ENCODE measurements at places on chromosomes 11 and 22.

GRCh38 chr22:25645964-25646363 is 81.5 kb downstream of the GRK3 start:
- no peak for DNase-seq

DNA sequence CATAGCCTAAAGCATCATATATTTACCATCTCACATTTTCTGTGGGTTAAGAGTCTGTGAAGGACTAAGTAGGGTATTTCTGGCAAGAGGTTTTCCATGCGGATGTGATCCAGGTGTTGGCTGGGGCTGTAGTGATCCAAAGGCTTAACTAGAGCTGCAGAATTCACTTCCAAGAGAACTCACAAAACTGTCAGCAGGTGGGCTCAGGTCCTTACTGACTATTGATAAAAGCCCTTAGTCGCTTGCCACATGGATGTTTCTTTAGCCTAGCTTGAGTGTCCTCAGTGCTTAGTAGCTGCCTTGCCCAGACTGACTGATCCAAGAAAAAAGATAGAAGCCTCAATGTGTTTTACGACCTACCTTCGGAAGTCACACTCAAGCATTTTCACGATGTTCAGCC is 250.8 kb downstream of the CNTN5 start:
- DNase-seq, result no peak

- DNase-seq, result no peak
Measured at GRCh38 chr11:113167599-113167998, 146.8 kb upstream of the TTC12 start.

GRCh38 chr11:121473064-121473777 is 20.5 kb upstream of the SORL1-AS1 start:
- peak; percentile 51 for DNase-seq

DNA sequence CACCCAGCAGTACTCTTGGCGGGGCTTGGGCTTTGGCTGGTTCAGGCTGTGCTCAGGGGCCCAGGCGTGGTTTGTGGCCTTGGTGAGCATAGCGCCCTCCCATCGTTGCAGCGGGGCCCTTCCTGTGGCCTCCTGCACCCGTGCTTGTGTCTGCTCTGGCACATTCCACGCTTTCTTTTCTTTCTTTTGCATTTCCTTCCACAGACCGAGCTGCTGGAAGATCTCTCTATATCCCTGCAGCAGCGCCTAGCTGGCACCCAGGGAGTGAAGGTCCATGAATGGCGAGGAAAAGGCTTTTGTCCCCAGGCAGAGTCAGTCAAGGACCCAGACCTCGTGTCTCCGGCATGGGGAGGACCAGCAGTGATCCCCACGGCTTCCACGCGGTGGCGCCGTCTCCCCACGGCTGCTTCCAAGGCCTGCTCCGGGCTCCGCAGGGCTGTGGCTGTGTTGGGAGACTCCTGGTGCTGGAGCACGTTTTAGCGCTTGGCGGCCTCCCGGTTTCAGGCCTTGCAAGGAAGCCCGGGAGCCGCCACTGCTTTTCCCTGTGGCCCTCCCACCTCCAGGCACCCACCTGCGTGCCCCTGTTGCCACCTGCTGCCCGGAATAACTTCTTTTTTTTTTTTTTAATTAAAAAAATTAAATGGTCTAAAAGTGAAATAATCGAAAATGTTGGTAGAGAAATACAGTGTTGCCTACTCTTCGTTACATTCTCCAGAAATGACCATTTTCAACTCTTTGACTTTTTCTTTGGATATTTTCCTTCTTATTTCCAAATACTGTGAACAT is 28.5 kb downstream of the GLB1L2 start:
- peak; percentile 70 for DNase-seq

- DNase-seq, result no peak
Measured at GRCh38 chr11:43576320-43576802, 104.2 kb upstream of the HSD17B12 start.

GRCh38 chr11:124798991-124799347 is 1.2 kb downstream of the MSANTD2 start:
- DNase-seq, result no peak

DNA sequence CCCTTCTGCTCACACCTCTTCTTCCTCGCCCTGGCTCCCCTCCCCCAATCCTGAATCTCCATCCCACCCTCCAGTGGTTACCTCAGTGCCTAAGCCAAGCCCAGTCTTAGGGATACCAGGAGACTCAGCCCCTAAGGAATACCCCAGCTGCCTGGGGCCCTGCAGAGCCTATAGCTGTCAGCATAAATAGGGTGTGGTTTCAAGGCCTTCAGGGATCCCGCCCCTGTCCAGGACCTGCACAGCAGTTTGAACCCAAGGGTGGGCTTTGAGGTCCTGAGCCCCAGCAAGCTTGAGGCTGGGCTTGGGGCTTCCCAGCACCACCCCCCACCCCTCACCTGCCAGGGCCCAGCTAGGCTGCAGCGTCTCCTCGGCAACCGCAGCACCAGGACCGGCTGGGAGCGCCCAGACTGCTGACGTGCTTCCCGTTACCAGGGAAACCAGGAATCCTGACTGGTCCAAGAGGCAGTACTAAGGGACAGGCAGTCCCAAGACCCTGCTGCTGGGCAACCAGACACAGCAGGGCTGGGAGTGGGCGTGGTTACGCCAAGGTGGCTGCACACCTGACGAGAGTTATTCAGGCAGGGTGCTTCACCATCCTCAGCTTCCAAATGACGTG is 13.7 kb downstream of the APBB1 start:
- peak; percentile 56 for DNase-seq

- DNase-seq, result no peak
Measured at GRCh38 chr11:74896311-74896710, 52.6 kb downstream of the XRRA1 start.

GRCh38 chr11:77115181-77115611 is 12.6 kb downstream of the OMP start:
- DNase-seq, result no peak

DNA sequence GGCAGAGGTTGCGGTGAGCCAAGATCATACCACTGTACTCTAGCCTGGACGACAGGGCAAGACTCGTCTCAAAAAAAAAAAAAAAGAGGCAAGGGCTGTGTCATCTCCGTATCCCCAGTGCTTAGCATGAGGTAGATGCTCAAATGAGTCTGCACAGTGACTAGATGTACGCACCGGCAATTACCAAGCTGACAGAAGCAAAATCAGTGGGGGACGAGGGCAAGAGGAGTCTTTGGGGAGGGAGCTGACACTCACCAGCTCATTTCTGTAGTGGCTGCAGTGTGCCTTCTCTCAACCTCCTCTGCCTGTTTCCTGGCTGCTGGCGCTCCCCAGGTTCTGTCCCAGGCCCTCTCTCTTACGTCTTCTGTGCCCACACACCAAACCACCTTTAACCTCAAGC is 69.9 kb downstream of the PACSIN2 start:
- no peak for DNase-seq

DNA sequence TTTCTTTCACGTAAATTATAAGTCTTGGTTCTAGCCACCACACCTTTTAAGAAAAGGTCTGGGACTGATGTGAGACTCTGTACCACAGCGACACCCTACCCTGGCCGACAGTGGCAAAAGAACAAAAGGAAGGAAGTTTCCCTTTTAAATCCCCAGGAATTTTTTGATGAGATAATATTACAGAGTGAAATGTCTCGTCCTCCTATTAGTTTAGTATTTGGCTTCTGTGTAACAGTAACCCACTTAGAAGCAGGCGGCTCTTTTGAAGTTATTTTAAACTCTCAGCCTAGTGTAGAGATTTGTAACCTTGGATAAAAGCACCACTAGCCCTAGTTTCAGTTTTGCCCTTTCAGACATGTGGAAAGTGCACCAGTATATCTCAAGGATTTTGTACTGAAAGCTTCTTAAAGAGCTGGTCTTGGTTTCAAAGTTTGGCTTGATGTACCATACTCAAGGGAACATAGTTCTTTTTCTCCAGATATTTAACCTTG is 84.1 kb downstream of the C22orf31 start:
- DNase-seq, result no peak

GRCh38 chr22:28670161-28670560 is 9.5 kb downstream of the TTC28 start:
- DNase-seq, result no peak

DNA sequence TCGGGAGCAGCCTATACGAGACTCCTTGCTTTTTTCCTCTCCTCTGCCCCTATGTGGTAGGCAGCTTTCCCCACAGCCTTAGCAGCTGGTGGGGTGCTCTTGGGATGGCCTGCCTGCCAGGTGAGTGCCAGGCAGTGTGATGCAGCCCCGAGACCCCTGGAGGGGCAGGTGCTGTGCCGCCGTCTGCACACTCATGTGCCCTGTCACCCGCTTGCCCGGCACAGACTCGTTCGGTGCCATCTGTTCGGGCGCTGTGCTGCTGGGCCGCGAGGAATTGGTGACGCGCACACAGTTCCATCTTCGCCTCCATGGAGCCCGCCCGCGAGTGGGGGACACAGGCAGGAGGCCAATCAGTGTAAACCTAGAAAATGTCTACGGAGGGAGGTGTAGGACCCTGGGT is 15.1 kb downstream of the TRMU start:
- DNase-seq, result no peak

DNA sequence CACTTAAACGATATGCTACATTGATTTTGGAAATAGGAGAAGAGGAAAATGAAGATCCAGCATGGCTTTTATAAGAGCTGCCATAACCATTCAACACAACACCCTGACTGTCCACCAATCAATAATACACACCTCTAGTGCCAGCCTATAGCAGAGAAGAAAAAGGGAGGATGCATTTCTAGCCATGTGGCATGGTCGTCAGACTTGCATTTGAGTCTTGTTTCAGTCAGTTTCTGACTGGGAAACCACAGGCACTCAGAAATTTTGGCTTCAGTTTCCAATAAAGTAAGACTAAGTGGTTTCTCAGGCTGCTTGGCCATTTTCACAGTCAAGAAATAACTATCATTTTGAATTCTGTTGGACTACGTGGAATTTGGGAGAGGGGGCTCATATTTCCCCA is 523.5 kb upstream of the LRRC4C start:
- DNase-seq, result no peak

DNA sequence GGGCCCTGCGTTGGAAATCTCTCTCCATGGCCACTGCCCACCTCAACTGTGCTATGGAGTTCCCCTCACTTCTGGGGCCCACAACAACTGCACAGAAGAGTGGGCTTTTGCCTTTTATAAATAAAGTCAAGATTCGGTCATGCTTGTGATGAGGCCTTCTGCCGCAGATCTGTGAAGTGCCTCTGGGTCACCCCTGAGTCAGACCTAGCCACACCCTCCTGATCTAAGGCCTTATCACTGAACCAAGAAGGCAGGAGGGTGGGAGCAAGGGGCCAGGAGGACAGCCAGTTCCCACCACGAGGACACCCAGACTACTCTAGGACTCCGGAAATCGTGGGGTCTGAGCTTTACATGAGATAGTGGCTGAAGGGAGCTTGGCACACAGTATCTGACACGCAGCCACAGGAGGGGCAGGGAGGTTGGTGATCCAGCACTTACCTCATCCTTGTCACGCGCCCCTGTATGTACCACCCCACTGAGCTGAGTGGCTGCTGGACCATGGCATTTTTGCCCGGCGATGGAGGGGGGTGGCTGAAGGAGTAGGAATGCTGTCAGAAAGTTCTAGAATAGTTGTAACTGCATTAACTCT is 115.7 kb downstream of the ABTB2 start:
- DNase-seq, result no peak

GRCh38 chr11:89136606-89137005 is 41.1 kb upstream of the TYR start:
- no peak for DNase-seq

DNA sequence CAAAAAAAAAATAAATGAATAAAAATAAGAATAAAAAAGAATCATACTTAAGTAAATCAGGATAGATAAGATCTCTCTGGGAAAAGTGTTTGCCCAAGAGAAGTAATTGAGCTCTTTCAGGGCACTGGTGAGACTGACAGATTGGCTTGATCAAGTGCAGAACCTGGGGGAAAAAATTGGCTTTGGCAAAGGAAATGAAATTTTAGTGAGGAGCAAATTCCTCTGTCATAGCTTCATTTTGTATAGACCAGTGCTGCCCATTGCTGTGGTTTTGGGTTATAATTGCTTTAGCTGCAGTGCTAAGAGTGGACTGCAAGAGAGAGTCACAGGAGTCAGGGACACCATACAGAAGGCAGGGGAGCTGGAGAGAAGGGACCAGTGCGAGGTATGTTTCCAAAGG is 35.7 kb downstream of the SFI1 start:
- DNase-seq, result no peak

GRCh38 chr22:29442976-29443375 is 4.6 kb downstream of the RFPL1 start:
- no peak for DNase-seq

DNA sequence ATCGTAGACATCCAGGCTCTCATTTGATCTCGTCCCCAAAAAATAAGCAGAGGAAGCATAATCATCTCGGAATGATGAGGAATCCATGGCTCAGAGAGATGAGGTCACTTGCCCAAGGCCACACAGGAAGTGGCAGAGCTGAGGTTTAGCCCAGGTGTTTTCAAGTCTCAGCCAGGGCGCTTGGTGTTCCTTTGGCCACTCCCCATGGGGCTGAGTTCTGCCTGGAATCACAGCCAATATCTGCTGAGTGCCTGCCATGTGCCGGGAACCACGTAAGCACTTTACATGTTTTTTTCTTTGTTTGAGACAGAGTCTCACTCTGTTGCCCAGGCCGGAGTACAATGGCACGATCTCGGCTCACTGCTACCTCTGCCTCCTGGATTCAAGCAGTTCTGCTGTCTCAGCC is 29.5 kb upstream of the MYH9 start:
- DNase-seq, result no peak
